ENCODE measurements at places on chromosomes 2 and 18.

DNA sequence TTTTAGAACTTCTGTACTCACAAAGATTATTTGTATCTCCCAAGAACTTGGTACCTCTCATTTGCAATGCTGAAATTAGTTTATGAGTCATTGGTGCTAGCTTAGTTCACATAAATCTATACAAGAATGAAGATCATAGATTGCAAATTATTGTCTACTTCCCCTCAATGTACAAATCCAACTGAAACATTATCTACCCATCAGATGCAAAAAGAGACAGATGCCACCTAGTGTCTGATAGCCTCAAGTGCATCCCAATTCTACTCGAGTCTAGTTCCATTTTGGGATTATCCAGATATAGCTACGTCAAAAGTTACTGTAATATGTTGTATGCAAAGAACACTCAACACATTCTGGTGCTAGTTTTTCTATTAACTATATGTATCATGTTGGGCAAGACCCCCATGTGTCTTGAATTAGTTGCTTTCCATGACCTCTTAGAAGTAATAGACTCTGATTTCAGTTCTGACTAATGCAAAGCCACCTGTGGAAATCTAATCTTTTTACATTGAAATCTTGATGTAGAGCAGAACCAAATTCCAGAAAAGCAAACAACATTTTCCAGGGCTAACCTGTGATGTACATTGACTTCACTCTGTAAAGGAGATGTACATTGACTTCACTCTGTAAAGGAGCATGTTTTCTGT, 210.0 kb downstream of the RBM43 start:
- DNase-seq = no peak

- no peak for DNase-seq
Observed at GRCh38 chr2:214674278-214674677, 135.2 kb downstream of the BARD1 start.

DNA sequence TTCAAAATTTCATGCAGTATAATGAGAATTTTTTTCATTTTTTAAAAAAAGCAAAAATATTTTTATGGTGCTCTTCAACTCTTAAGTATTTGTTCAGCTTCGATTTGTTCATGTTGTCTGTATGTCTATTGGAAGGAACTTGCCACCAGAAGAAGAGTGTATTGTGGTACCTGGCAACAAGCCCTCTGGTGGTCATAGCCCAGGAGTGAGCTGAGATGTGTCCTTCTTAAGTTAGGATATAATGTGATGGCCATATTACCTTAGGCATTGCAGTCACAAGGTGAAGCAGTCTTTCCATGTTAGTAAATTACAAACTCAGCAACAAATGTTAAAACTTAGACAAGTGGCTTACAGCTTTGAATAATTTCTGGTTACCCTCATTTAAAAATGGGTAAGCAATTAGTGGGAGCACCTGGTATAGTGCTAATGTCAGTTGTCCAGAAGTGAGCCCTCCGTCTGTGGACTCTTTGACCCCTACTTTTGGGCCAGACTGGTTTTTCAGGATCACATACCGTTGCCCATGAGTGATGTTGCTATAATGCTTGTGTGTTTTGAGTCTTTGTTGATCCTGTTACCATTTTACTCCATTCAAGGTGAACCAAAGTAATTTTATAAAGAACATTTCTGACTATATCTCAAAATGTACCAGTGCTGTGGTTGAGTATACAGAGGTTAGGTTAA, 57.4 kb downstream of the MYO1B start:
- no peak for DNase-seq

- no peak for DNase-seq
Observed at GRCh38 chr2:235709124-235709813, 215.4 kb downstream of the AGAP1 start.

- DNase-seq = no peak
Observed at GRCh38 chr2:119449521-119449920, 17.9 kb downstream of the TMEM37 start.

DNA sequence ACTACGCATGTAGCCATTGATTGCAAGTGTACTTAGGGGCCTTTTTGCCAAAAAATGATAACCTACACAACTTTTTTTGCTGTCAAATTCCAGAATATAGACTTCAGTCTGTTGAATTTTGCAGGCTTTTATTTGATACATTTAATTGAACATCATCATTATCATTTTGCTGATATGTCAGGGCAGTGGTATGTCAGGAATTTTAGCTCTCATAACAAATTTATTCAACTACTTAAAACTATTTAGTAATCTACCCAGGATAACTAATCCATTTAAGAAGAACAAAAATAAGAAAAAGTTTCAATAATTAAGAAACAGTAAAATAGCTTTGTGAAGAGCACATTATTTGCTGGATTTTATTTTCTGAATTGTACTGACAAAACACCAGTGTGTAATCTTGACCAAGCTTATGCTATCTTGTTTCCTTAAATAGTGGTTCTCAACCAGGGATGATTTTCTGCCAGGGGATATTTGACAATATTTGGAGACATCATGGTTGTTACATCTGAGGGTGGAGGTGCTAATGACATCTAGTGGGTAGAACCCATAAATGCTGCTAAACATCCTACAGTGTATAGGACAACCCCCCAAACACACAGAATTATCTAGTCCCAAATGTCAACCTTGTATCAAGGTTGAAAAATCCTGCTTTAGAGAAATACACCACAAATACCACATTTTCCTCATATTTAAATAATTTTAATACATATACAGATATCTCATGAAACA, 12.1 kb upstream of the TTN start:
- no peak for DNase-seq

DNA sequence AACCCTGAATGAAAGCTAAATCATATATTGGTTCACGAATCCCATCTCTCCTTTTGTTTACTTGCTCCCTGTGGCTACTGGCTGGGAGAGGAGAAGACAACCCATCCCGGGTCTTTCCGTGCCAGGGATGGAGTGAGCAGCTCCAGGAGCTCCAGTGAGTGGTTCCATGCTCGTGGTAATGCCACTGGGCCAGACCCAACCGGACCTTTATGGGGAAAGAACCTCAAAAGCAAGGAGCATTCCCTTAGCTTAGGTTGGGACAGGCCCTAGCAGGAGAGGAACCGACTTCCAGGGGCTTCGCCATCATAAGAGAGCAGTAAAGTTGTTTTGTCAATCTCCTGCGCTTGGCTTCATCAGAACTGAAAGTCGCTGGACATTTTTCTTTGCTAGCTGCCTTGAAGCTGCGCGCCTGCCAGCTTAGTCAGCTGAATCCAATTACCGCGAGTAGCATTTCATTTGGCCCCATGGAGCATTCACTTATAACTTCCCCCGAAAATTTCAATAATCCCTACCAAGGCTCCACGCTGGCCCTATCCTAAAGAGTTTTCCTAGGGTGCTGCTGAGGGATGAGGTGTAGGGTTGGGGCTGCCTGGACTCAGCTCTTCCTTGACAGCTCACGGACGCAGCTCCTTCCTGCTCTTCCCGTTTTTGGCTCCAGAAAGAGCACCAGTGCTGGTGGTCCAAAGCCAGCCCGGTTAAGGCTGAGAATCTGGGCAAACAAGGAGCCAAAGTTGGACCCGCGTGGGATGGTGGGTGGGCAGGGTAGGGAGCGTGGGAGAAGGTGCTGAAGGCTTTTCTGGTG, 4.9 kb downstream of the HOXD3 start:
- no peak for DNase-seq

DNA sequence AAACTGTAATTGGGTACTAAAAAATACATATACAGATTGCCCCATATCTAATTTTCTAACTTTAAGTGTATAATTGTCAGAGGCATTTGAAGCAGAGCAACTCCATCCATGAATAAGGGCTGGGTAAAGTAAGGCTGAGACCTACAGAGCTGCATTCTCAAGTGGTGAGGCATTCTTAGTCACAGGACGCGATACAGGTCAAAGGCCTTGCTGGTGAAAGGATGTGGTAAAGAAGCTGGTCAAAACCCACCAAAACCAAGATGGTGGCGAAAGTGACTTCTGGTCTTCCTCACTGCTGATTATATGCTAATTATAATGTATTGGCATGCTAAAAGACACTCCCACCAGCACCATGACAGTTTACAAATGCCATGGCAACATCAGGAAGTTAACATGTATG, 50.0 kb downstream of the SLC8A1 start:
- DNase-seq = no peak

GRCh38 chr2:85195956-85196355, 62.8 kb downstream of the TCF7L1 start:
- no peak for DNase-seq

DNA sequence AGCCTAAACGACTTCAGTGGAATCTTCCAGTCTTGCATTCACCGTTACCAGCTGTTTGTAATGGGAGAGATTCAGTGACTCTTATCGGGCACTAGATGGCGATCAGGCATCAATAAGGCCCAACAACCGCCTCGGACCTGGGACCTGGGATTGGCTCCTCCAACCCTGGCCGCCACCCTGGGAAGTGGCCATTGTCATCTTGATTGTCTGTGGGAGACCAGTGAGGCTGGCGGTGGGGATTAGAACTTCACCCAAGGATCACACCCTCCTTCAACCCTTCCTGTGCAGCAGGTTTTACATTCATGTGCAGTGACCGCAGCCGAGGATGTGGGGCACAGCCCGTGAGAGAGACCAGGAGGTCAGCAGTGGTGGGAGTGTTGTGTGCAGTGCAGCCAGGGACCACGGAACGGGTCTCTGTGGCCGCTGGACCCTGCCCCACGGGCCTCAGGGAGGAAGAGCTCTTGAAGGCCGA, 85.3 kb downstream of the SPP2 start:
- DNase-seq = peak; percentile 7

DNA sequence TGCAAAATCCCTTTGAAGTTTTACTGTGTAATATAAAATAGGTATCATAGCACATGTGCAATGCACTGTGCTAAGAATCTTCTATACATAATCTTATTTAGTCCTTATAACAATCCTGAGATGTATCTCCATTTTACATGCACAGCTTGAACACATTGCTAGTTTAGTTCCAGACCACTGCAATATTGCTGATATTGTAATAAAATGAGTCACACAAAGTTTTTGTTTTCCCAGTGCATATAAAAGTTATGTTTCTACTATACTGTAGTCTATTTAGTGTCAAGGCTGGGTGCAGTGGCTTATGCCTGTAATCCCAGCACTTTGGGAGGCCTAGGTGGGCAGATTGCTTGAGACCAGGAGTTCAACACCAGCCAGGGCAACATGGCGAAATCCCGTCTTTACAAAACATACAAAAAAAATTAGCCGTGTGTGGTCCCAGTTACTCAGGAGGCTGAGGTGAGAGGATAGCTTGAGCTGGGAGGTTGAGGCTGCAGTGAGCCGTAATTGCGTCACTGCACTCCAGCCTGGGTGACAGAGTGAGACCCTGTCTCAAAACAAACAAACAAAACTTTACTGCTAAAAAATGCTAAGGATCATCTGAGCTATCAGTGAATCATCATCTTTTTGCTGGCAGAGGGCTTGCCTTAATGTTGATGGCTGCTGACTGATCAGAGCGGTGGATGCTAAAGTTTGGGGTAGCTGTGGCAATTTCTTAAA, 1.7 kb upstream of the USP14 start:
- no peak for DNase-seq

DNA sequence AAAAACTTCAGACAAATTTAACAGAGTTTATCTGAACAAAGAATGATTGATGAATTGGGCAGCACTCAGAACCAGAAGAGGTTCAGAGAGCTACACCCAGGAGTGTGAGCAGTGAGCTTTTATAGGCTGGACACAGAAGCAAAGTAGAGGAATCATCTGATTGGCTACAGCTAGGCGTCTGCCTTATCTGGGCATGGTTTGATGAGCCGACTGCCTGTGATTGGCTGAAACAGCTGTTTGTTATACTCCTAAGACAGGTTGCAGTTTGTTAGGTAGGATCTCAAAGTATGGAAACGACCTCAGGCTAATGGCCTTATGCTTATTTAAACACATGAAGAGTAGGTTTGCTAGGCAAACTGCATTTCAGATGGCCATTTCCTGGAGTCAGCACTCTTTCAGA, 188.9 kb downstream of the MYO1B start:
- DNase-seq = no peak

Data from CMK (cell line).